ENCODE measurements at places on chromosomes 13 and 19.

- DNase-seq = no peak
Measured at GRCh38 chr19:35451338-35452096, 3.5 kb downstream of the FFAR2 start.

- no peak for DNase-seq
Measured at GRCh38 chr19:3146677-3147100, 10.9 kb downstream of the GNA15 start.

- DNase-seq = no peak
Measured at GRCh38 chr13:30510091-30510490, 44.4 kb upstream of the HMGB1 start.

- DNase-seq = no peak
Measured at GRCh38 chr13:60267498-60268202, 103.9 kb upstream of the DIAPH3 start.

GRCh38 chr19:42197375-42197817, 20.1 kb downstream of the DEDD2 start:
- no peak for DNase-seq

DNA sequence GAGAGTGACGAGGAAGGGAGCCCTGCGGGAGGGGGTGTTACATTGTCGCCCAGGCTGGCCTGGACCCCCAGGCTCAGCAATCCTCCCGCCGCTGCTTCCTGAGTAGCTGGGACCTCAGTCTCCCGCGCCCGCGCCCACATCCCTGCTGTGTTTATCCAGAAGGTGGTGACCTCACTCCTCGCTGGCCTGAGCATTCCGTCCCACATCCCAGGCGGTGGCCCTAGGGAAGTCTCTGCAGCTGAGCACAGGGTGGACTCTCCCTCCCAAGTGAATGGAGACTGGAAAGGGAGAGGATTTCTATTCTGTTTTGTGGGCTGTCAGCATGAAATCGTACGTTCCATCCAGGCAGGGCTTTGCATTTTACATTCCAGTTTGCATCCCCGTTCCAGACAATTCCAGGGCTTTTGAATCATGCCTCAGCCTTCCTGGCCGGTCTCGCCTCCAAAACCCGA, 401 bp upstream of the ZNF765 start:
- DNase-seq = peak; percentile 51
